WERI-Rb-1 (cell line): ENCODE measurements at places on chromosomes 1 and 21.

- DNase-seq, result no peak
Observed at GRCh38 chr21:42939582-42940413, 14.4 kb upstream of the ERVH48-1 start.

DNA sequence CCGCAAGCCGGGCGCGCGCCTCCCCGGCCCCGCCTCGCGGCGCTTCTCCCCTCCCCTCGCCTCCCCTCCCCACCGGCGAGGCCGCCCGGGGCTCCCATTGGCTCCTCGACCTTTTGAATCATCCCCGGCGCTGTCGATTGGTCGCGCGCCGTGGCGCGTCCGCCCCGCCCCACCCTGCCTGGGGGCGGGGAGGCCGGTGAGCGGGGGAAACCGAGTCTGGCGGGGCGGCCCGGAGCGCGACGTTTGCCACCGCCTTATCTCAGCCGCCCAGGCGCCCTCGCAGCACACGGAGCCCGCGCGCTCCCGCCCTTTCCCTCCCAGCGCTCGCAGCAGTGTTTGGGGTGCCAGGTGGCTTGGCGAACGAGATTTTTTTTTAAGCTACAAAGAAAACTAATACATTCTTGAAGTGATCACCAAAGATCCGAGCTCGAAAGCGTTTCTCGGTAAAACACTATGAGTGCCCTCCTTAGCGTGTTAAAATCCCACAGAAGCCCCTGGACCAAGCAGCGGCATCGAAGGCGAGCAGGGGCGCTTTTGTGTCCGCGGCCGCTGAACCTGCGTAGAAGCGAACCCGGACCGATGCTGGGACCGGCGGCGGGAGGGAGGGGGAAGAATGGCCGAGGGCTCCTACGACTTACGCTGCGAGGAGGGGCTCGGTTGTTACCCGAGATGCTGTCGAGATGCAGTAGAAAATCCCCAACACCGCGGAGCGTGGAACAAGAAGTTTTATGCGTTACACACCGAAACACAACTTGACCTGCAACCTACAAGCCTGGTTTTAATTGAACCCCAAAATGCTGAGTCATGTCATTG is 436 bp upstream of the LBR start:
- DNase-seq, result peak; percentile 84

DNA sequence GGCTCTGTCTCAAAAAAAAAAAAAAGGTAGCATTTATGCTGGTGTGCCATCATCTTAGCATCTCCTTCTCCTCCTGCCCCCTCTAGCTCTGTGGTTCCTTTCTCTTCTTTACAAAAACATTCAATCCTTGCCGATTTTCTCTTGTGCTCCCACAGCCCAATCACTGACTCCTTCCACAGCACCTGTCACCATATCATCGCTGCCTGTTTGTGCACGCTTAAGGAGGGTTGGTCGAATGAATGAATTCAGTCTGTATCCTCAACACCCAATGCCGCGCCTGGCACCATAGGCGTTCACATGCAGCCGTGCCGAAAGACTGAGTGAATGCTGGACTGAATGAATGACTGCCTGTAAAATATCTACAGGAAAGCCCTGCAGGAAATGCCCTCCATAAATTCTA is 7.9 kb downstream of the RNU5D-1 start:
- DNase-seq, result no peak

- peak; percentile 87 for DNase-seq
Observed at GRCh38 chr1:221263831-221264767, 384.9 kb downstream of the HLX start.

GRCh38 chr1:157652859-157653493 is 47.6 kb downstream of the FCRL3 start:
- DNase-seq, result no peak
